ENCODE measurements at places on chromosomes 5 and 9. TPM values are rescaled to one million over a fixed set of nuclear protein-coding genes. Genes with fewer than 3 reads are reported as not detected.

GRCh38 chr5:16787278-16787677 lies 148.8 kb downstream of the MYO10 start:
- H3K27ac ChIP-seq = no peak overlapping the region
- no peaks in the 10 kb centered on the region for H3K4me1 ChIP-seq
- H3K27me3 ChIP-seq = no peaks in the 10 kb centered on the region
- no peak for DNase-seq
- no peaks in the 10 kb centered on the region for H3K36me3 ChIP-seq
- no peak overlapping the region for H3K4me3 ChIP-seq

DNA sequence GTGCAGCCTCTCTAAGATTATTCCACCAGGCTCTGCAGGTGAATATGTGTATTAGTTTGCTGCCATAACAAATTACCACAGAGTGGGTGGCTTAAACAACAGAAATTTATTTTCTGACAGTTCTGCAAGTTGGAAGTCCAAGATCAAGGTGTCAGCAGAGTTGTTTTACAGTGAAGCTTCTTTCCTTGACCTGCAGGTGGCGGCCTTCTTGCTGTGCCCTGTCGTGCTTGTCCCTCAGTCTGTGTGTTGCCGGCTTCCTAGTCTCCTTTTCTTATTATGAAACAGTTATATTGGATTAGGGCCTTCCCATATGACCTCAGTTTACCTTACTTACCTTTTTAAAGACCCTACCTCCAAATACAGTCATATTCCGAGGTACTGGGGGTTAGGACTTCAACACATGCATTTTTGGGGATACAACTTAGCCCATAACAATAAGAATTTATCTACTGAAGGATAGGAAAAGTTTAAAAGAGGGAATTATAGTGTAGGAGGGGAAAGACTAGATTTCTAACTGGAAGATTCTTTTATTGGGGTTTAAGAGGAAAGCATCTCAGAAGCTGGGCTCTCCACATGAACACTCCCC lies 97.4 kb downstream of the OSTF1 start:
- no peak for DNase-seq
- no peak overlapping the region for H3K27ac ChIP-seq
- H3K4me1 ChIP-seq = no peaks in the 10 kb centered on the region
- H3K27me3 ChIP-seq = no peaks in the 10 kb centered on the region
- no peaks in the 10 kb centered on the region for H3K36me3 ChIP-seq
- H3K4me3 ChIP-seq = no peak overlapping the region

Gene PCDHGA9
- 5.4 TPM for total RNA-seq

Gene TRIM7
- total RNA-seq = 4.9 TPM

DNA sequence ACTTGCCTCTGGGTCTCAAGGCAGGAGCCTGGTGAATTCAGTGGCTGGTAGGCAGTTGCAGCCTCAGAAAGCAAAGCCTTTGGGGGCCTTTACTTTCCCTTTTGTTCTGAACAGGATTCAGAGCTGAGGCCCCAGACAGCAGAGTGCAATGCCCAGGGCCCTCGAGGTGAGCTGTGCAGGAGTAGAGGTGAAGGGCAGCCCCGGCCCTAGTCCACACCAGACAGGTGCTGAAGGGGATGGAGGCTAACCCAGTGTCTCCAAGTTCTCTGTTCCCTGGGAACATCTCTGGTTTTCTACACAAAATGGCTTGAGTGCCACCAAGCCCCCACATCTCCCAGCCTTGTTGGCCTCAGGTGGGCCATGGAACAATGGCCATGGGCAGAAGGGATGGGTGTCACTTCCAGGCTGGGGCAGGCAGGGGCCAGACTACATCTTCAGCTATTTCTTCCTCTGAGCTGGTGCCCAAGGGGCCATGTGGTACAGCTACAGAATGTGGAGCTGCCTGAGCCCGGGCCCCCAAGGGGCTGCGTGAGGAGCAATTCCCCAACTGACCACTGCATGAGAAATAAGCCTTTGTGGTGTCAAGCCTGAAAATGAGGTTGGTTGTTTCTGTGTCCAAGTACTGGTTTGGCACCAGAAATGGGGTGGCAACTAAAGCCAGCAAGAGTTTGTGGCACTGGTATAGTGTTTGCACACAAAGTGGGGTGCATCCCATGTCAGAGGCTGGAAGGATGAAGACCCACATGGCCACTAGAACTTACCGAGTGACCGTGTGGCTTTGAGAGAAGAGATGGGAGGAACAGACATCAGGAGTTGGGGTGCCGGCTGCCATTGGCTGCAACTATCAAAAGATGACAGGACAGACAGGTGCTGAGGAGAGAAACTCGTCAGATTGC lies 57.8 kb downstream of the BARX1 start:
- H3K36me3 ChIP-seq = no peaks in the 10 kb centered on the region
- no peak overlapping the region for H3K4me3 ChIP-seq
- no peaks in the 10 kb centered on the region for H3K27me3 ChIP-seq

DNA sequence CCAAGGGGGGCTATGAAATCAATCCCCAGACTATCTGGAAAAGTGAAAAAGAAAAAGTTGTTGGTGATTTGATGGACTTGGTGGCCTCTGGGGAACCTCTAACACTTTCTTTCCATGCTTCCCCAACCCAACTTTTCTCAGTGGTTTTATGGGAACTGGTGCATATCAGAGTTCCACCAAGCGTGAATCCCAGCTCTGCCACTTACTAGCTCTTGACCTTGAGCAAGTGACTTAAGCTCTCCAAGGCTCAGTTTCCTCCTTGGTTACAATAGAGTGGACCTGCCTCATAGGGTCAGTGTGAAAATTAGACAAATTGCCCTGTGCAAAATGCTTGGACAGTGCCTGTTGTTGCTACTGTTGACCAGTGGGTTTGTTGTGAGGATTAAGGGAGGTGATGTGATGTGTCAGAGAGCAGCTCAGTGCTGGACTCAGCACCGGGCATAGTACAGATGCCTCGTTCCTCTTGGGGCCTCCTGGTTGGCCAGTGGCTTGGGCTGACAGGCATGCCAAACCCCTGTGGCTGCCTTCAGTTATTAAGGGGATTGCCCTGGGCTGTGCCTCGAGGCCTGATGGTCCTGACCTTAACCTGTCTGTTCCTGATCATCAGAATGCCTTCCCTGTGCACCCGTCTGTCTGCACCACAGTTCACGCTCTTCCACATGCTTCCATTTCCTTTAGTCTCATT lies 49.3 kb downstream of the COL15A1 start:
- peaks cover 13% of the 10 kb centered on the region for H3K4me1 ChIP-seq
- H3K4me3 ChIP-seq = no peak overlapping the region
- no peaks in the 10 kb centered on the region for H3K27me3 ChIP-seq
- no peaks in the 10 kb centered on the region for H3K36me3 ChIP-seq
- no peak for DNase-seq
- no peak overlapping the region for H3K27ac ChIP-seq

DNA sequence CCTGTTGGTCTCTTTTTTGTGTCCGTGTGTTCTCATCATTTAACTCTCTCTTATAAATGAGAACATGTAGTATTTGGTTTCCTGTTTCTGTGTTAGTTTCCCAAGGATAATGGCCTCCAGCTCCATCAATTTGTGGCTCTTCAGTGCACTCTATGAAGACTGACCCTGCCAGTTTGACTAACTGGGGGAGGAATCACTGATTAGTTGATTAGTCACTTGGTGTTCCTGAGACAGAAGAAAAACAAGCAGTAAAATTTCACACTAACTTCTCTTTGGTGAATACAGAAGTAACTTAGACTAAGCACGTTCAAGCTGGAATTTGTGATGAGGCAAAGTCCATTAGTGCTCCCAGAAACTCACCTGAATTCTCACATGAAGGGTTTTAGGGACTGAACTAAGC lies 495.8 kb upstream of the RORB start:
- no peaks in the 10 kb centered on the region for H3K27me3 ChIP-seq
- no peak for DNase-seq

Gene EIF4E1B
- not detected for total RNA-seq

DNA sequence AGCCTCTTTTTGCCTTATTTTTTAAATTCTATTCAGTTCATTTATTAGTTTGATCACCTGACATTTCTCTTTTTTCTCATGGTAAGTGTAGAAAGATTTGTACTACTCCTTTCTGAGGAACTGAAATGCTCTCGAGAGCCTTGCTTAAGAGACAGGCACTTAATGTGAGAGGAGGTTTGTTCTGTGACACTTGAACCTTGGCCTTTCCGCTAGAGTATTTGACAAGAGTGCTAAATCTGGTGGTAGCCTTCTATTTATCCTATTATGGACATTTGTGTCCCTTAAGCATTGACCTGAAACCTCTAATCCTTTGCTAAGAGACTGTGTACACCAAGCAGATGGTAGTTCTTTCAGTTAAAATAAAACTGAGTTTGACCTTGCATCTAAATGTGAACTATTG lies 805.0 kb upstream of the PTPRD start:
- H3K27me3 ChIP-seq = no peaks in the 10 kb centered on the region
- H3K27ac ChIP-seq = no peak overlapping the region
- H3K36me3 ChIP-seq = no peaks in the 10 kb centered on the region

GRCh38 chr9:90393365-90394152 lies 249.1 kb downstream of the DIRAS2 start:
- H3K27me3 ChIP-seq = no peaks in the 10 kb centered on the region
- no peaks in the 10 kb centered on the region for H3K36me3 ChIP-seq
- H3K27ac ChIP-seq = peak overlapping the region; percentile 24
- H3K4me1 ChIP-seq = no peaks in the 10 kb centered on the region
- no peak overlapping the region for H3K4me3 ChIP-seq
- no peak for DNase-seq

GRCh38 chr5:14945450-14945849 lies 73.9 kb upstream of the ANKH start:
- no peak overlapping the region for H3K27ac ChIP-seq
- H3K4me3 ChIP-seq = no peak overlapping the region
- H3K4me1 ChIP-seq = no peaks in the 10 kb centered on the region
- DNase-seq = no peak

DNA sequence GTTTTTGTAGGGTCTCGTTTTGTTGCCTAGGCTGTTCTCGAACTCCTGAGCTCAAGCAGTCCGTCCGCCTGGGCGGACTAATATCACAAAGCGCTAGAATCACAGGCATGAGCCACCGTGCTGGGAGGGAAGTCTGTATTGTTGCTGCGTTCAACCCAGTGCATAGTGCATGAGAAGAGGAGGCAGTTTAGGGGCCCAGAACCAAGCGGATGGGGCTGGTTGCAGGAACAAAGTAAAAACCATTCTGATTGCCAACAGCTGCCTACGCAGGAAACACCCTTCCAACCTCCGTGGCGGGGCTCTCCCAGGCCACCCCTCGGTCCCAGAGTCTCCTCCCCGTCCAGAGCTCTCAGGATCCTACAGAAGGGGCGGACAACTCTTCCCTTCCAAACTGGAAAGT lies 87.1 kb downstream of the ANXA2R start:
- no peak overlapping the region for H3K4me3 ChIP-seq
- peaks cover 71% of the 10 kb centered on the region for H3K27me3 ChIP-seq
- H3K27ac ChIP-seq = no peak overlapping the region
- H3K36me3 ChIP-seq = no peaks in the 10 kb centered on the region
- H3K4me1 ChIP-seq = peaks cover 17% of the 10 kb centered on the region

Gene NELFB
- total RNA-seq = 47.2 TPM

DNA sequence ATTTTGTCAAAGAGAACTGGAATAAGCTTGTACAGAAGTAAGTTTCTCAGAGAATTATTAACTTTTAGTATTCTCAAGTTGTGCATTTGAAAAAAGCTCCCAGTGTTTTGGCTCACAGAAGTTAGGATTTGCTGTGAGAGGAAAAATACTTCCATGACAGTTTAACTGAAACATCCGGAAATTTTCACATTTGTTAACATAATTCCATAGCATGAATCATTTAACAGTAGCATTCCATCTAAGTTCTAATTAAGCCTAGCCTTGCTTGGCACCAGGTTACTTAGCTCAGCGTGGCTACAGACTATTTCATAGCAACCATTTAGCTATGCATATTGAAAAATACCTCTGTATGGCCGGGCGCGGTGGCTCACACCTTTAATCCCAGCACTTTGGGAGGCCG lies 90.8 kb downstream of the LNPEP start:
- peaks cover 77% of the 10 kb centered on the region for H3K36me3 ChIP-seq
- no peak overlapping the region for H3K4me3 ChIP-seq
- no peaks in the 10 kb centered on the region for H3K27me3 ChIP-seq
- H3K27ac ChIP-seq = no peak overlapping the region
- H3K4me1 ChIP-seq = no peaks in the 10 kb centered on the region
- no peak for DNase-seq

Gene TMOD1
- 11.3 TPM for total RNA-seq

Gene ANXA2R
- total RNA-seq = 4.8 TPM

Gene CAMSAP1
- total RNA-seq = 26.5 TPM

DNA sequence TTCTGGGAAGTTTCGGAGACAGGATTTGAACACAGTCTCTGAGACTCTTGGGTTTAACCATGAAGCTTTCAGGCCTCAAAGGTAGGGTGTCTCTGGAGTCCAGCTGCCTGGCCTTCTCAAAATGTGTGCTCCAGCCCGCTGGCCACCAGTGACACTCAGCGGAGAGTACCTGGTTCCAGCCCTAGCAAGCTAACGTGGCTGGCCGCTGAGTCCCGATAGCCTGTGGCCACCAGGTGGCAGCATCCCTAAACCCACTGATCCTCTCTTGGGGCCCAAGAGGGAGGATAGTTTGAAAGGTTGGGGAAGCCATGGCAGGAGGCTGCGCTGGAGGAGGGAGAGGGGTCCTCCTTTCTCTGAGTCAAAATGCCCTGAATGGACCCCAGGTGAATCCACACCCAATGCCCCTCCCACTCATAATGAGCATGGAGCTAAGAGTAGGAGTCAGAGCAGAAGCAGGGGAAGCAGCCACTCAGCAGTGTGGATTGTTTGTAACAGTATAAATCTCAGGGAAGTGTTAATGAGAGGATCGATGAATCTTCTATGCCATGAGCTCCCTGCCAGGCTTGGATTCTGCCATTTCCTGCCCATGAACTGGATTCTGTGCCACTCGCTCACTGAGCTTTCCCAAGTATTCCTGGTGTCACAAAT lies 5.4 kb upstream of the TIFAB start:
- no peak overlapping the region for H3K4me3 ChIP-seq
- H3K4me1 ChIP-seq = peaks cover 29% of the 10 kb centered on the region
- no peak overlapping the region for H3K27ac ChIP-seq
- no peaks in the 10 kb centered on the region for H3K27me3 ChIP-seq
- no peaks in the 10 kb centered on the region for H3K36me3 ChIP-seq

- H3K4me3 ChIP-seq = no peak overlapping the region
- DNase-seq = no peak
- H3K4me1 ChIP-seq = peaks cover 14% of the 10 kb centered on the region
These were observed 47.1 kb upstream of the NEK6 start for GRCh38 chr9:124210697-124211096.

- H3K4me1 ChIP-seq = no peaks in the 10 kb centered on the region
- no peak for DNase-seq
- no peak overlapping the region for H3K4me3 ChIP-seq
- no peaks in the 10 kb centered on the region for H3K36me3 ChIP-seq
These were observed 89.8 kb upstream of the TLE4 start for GRCh38 chr9:79481846-79482477.

Gene CD274
- 25.9 TPM for total RNA-seq

All from upper lobe of right lung (tissue), 1 donor.